ENCODE measurements at places on chromosomes 4 and X.

DNA sequence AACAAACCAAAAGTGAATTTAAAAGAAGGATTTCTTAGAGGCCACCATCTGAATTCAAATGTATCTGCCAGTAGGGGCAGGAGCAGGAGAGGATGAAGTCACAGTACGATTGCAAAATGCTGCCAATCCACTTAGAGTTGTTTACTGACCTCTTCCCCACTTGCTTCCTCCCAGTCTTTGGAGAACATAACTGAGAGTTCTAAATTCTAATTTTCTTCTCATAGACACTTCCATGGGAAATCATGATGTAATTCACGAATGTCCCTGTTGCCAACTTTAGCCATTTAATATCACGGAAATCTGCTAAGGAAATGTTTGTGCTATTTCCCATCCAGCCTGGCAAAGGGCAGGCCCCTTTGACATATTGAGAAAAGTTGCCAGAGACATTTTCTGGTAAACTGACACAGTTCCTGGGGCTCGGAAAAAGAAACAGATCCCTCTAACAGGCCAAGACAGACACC is 33.6 kb upstream of the NOCT start:
- no peak for DNase-seq

- DNase-seq: no peak
Observed at GRCh38 chrX:11464836-11465463, 171.7 kb downstream of the AMELX start.

- DNase-seq: no peak
Observed at GRCh38 chrX:132776486-132777210, 181.8 kb downstream of the HS6ST2 start.

DNA sequence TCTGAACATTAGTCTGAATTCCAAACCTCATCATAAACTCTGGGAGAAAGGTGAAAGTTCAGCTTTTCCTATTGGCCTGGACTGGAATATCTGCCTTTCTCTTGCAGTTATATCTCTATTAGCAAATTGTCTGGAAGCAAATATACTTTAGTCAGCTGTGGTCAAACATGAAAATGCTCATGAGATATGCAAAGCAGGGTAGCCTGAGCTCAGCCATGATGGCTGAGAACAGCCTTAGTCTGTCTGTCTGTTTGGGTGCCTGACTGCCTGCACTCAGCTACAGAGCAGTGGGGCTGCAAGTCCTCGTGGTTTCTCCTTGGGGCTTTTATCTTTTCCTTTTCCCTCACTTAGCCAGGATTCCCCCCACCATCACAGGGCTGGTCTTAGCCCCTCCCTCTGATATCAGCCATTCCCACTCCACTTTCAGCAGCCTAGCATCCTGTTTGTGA is 19.5 kb upstream of the PGRMC2 start:
- DNase-seq: no peak

GRCh38 chr4:23889814-23890341 is at the start of gene PPARGC1A:
Gene PPARGC1A (minus strand): TSS chr4:23890047. CDS start chr4:23889957, 90 bp downstream.
- no peak for DNase-seq

GRCh38 chrX:41085512-41085877 is 250 bp downstream of the USP9X start:
- peak; percentile 48 for DNase-seq

DNA sequence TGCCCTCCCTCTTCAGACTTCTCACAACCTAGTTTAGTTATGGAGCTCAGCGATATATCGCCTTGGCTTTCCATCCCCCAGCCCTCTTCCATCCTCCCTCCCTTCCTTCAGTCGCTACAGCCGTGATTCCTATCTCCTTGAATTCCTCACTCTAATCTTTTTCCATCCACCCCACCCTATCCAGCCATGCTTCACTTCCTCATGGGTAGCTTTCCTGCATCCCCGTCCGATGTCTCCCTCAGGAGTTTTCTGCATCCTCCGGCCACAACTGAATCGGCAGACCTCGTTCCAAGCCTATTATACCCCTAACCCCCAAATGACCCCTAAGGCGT is 456 bp downstream of the SNX12 start:
- DNase-seq: no peak

GRCh38 chr4:98656443-98656842 is 2.0 kb downstream of the TSPAN5 start:
- DNase-seq: no peak

- no peak for DNase-seq
Observed at GRCh38 chrX:155028129-155028528, 1.5 kb downstream of the FUNDC2 start.

DNA sequence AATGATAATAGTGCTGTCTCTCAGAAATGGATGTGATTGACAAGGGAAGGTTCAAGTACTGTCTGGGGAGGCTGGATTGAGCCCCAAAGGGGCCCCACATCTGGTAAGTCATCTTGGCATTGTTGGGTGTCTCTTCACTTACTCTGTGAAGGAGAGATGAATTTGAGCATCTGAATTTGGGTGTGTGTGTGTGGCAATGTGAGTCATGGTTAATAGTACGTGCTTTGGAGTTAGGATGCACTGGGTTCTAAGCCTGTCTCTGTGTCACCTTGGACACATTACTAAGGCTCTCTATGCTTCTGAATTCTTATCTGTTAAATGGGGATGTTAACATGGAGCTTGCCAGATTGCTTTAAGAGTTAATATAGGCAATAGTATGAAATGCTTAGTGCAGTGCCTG is 80.4 kb downstream of the FRAS1 start:
- no peak for DNase-seq

- DNase-seq: no peak
Observed at GRCh38 chr4:7537853-7538400, 103.2 kb upstream of the PSAPL1 start.

DNA sequence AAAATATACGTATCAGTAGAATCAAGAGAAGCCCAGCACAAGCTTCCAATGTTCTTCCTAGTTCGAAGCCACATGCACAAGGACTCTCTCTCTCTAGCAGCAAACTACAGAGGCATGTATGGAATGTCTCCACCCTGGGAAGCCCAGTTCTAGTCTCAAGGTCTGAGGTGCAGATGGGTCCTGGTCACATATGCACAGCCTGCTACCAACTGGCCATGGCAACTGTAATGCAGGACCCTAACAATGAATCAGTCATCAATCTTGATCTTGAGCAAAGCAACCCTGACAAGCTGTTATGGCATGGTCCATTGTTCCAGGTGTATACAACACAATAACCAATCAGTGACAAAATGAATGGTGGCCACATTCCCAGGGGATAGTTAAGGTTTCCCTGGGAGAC is 55.8 kb downstream of the MBNL3 start:
- DNase-seq: no peak

GRCh38 chr4:168759321-168759720 is 250.7 kb downstream of the CBR4 start:
- DNase-seq: no peak

DNA sequence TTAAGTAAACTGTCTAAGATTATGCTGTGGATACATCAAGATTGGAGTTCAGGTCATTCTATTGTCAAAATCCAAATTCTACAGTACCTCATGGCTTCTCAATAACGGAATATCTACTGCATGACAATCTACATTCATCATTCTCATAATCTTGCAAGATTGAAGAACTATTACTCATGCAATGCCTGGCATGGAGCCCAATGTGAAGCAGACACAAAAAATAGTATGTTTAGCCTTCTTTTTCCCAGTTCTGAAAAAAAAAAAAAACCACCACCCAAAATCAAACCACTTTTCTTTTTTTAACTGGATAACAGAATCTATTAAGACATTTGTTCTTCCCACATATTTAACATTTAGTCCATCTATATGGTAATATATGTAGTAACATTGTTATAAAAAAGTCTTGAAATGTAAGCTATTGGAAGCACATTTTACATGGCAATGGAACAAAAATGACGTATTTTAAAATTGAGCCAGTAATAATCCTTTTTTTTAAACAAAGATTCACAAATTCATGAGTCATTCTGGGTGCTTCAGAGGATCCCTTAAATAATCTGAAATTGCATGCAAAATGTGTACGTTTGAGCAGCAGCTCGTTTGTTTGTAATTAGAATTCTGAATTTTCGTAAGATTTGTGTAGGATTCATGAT is 232.2 kb upstream of the FMR1 start:
- DNase-seq: no peak

DNA sequence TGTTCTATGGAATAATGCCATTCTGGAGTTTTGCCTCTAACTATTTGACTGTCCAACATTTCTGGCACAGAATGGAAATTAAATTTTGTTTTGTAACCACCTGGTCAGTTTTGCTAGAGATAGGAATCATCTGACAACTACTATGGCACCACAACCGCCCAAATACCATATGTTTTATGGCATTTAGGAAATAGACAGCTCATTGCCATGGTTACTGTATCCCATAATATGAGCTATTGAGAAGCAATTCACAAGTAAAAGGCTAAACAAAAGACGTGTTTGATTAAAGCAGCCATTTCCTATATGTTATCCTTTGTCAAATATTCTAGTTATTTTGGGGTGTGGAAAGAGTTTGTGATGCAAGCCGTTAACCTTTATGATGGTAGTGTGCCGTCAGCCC is 1105.3 kb upstream of the LCORL start:
- no peak for DNase-seq

- DNase-seq: no peak
Observed at GRCh38 chrX:131063613-131064012, 5.5 kb downstream of the ARHGAP36 start.

DNA sequence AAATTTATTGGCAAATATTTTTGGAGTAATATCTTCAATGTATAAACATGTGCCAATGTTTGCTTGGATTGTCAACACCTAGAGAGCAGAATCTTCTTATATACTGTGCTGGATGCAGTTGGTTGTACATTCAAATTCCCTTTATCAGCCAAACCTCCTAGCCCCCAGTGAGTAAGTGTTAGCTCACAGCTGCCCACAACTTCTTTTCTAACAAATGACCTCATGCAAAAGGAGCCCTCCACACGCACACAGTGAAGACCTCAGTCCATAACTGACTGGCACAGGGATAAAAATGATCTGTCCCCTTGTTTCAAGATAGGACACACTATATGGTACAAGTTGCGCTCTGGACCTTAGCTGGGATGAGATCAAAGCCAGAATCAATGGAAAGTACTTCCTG is 458.0 kb upstream of the NWD2 start:
- DNase-seq: no peak

- no peak for DNase-seq
Observed at GRCh38 chrX:66203114-66203513, 39.1 kb downstream of the HEPH start.

- DNase-seq: no peak
Observed at GRCh38 chr4:185803022-185803421, 9.0 kb downstream of the SORBS2 start.

DNA sequence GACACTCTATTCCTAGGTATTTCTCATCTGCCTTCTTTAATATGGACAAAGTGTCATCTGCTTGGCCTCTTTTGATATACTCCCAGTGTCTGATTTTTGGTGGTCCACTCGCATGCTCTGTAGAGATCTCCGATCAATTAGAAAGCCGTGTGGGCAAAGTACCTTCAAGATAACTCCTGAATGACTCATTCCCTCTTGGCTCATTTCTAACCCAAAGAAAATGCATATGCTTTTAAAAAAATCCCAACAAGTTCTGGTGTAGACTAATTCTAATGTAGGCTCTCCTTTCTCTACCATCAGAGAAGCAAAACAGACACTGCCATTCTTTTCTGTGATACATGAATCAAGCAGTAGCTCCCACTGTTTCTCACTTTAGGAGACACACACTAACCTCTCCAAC is 714.9 kb upstream of the ADGRL3 start:
- DNase-seq: no peak

GRCh38 chr4:88756149-88756548 is 58.5 kb upstream of the NAP1L5 start:
- DNase-seq: no peak

DNA sequence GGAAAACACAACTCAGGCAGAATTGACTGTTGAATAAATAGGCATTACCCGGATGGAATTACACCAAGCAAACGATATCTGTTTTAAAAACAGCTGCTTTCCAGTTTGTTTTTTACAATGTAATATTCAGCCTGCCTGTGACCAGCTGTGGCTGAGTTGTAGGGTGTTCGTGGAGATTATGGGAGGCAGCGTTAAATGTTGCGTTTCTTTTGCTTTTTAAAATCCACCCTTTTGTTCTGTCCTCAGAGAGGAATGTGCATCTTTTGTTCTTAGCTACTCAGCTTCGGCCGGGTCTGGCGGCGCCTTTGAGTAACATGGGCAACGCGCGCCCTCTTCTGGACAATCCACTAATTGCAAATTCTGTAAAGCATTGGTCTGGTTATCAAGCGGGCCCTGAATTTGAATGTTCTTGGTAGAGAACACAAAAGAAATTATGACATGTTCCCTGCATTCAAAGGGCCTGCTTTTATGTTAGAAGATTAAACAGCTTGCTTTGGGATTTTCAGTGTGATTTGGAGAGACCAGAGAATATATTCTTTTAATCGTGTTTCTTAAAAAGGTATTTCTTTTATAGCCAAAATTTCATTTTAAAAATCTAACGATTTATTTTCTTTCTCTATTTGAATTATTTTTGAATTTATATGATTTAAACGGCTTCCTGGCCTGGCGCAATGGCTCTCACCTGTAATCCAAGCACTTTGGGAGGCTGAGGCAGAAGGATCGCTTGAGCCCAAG is 76.3 kb upstream of the TRIM2 start:
- DNase-seq: peak; percentile 72

DNA sequence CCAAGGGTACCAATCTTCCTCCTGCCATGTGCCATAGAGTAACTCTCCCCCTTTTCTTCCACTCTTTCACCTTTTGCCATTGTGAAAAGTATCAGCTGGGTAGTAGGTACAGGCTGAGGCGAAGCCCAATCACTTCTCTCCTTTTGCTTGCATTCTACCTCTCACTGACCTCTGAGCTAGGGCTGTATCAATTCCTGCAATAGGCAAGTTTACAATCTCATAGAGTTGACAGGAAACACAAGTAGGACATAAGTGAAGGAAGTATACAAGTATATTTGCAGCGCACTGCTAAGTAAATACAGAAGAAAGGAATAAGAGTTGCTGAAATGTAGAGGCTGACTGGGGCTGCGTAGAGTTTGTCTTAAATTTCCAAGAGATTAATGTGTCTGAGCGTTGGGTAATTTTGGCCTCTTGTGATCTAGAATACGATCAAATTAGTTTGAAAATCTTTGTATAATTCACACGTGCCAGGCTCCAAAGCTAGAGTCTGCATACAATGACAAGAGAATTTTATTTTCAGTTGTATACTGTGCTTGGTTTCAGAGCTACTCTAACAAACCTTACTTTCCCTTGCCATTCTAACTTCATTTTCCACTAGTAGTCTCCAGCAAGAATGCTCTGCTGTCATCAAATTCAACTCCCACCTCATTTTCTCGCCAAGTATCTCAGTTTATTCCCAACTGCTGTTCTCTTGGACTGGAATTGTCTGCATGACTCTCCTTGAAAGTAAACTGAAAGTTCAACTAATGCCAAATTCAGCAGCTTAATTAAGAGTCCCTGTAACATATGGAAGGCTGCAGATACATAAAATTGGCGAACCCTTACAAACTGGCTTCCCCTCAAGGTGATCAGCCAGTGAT is 90.3 kb downstream of the ATP11C start:
- DNase-seq: no peak

GRCh38 chrX:85569096-85569495 is 189.6 kb upstream of the POF1B start:
- DNase-seq: no peak

GRCh38 chrX:41664375-41664901 is 24.3 kb upstream of the GPR34 start:
- peak; percentile 7 for DNase-seq

Measured in activated T-cell treated with anti-CD3 and anti-CD28 coated beads for 48 hours (primary cell).